CD8-positive, alpha-beta memory T cell (primary cell): ENCODE measurements at places on chromosomes 11 and 22. TPM values are rescaled to one million over a fixed set of nuclear protein-coding genes. Genes with fewer than 3 reads are reported as not detected.

TMEM132A gene
- total RNA-seq: 0.73 TPM

GRCh38 chr11:106327637-106328036 is 250.2 kb downstream of the AASDHPPT start:
- H3K36me3 ChIP-seq: no peaks in the 10 kb centered on the region
- no peak for DNase-seq
- no peak overlapping the region for H3K27ac ChIP-seq
- no peak overlapping the region for H3K4me3 ChIP-seq

- H3K4me1 ChIP-seq: no peaks in the 10 kb centered on the region
- no peaks in the 10 kb centered on the region for H3K27me3 ChIP-seq
- DNase-seq: no peak
- no peak overlapping the region for H3K27ac ChIP-seq
- H3K4me3 ChIP-seq: no peak overlapping the region
- no peaks in the 10 kb centered on the region for H3K36me3 ChIP-seq
Measured at GRCh38 chr11:4164884-4165590, 70.4 kb downstream of the RRM1 start.

OR8G5 gene
- not detected for total RNA-seq

MMP12 gene
- total RNA-seq: not detected

BIK gene
- 4.0 TPM for total RNA-seq
